ENCODE measurements at places on chromosomes 3 and 15.

- no peak for DNase-seq
Observed at GRCh38 chr15:81111510-81112470, 22.3 kb upstream of the CFAP161 start.

DNA sequence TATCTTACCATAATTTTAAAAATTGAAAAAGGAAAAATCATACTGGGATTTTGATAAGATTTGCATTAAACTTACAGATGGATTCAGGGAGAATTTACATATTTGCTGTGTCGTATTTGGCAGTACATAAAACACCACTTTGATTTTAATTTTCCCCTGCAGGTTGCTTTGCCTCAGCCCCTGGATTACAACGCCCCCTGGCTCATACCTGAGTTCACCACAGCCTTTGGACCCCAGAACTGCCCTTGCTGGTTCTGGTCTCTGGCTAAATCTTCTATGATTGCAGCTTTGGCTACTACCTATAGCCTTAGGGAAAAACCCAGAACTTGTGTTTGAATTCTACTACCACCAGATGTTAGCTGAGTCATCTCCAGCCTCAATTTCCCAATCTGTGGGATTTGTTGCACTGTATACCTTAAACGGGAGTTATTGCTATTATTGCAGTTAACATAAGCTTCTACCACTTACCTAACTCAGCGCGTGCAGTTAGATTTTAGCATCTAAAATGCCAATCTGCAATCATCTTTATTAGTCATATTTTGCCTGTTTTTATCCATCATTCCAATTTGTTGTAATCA lies 315.7 kb upstream of the GADL1 start:
- no peak for DNase-seq

DNA sequence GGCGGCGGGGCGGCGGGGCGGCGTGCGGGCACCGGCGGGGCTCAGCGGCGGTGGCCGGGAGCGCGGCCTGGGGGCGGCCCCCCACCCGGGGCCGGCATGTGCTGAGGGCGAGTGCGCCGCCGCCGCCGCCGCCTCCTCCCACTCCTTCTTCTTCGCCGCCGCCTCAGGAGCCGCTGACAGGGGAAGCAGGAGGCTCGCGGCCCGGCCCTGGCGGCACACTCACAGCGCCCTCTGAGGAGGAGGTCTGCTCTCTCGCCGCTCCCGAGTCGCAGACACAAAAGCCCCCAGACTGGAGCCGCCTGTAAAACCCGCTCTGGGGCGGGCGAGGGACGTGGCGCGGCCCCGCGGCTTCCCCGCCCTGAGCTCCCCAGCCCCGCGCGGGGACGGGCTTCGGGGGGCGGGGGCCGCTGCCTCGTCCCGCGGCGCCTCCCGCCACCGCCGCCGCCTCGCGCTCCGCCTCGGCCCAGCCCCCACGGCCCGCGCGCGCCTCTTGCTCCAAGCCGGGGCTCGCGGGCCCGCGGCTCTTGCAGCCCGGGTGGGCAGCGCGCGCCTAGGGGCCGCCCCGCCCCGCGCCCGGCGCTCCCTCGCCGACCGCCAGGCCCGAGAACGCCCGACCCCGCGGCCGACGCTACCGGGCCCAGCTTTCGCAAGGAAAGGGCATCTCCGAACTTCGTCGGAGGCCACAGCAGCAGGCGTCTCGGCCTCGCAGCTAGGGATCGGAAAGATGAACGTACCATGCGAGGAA lies at the start of gene PYGO1:
Gene PYGO1, minus strand, starts transcription at position 276 of the 745 bp plus-strand sequence. CDS start 462 bp downstream, outside the sequence.
- no peak for DNase-seq

GRCh38 chr3:149395107-149396089 lies 17.9 kb upstream of the TM4SF1 start:
- no peak for DNase-seq

GRCh38 chr3:27467545-27467944 lies 16.6 kb downstream of the SLC4A7 start:
- no peak for DNase-seq

- no peak for DNase-seq
Observed at GRCh38 chr15:82969353-82969752, 16.7 kb upstream of the RAMAC start.

DNA sequence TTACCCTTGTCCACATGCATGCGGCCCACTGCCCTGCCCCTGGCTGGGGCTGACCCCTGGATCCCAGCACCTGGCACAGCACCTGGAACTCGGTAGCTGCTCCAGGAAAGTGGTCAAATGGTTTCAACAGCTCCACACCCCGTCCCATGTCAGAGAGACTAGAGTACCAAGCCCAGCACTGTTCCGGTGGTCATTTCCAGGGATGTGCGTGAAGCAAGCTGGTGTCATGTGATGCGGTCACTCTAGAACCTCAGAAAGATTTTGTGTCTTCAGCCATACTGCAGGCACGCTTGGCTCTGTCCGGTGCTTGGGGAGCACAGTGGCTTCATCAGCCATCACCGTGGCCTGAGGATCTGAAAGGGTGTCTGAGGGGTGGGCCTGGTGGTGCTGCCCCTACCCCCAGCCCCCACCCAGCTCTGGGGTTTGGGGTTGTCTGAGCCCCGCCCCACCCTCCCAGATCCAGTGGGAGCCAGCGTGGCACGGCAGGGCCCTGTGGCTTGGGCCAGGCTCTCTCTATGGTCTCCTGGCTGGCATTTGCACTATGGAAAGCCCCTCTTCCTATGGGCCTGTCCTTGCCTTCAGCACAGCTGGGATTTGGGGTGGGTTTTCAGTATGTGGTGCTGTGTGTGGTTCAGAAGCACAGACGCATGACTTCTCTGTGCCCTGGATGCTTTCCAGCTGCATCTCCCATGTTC lies 15.3 kb downstream of the APBA2 start:
- no peak for DNase-seq

- DNase-seq = no peak
Observed at GRCh38 chr3:139281522-139282196, 62.2 kb upstream of the MRPS22 start.

DNA sequence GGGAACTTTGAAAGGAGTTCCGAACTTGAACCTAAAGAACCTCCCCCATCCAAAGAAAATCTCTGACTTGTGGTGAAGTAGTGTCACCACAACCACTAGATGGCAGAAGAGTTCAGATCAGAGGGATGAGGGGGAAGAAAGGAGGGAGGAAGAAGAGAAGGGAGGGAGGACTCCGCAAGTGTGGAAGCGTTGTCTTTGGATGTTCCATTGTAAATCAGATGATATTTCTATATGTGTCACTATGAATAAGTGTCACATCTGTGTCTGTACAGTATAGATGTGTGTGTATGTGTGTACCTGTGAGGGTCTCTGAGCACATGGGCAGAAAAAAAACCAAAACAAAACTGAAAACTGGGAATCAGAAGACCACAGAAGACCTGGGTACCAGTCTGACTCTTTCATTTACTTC lies 16.9 kb downstream of the SLC24A1 start:
- DNase-seq = no peak

- no peak for DNase-seq
Observed at GRCh38 chr15:42156243-42156922, at the start of gene PLA2G4F. Gene PLA2G4F (minus strand): TSS chr15:42156636. CDS start chr15:42156549, 87 bp downstream.

DNA sequence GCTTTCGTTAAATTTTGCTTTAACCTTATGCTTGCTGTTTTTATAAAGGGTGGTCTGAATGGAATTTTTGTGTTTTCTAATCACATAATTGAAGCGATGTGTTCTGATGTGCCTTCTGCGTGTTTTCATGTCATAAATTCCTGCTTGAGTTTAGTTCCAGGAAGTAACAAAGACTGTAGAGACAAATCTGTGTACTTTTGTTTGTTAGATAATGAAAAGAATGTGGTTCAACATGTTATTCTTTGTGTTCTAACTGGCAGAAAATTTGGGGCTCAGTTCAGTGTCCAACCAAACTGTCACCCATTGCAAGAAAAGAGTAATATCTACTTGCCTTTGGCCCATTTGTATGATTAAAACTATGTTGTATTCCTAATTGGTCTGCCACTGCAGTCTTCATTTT lies 324.0 kb downstream of the DIPK2A start:
- DNase-seq = no peak

DNA sequence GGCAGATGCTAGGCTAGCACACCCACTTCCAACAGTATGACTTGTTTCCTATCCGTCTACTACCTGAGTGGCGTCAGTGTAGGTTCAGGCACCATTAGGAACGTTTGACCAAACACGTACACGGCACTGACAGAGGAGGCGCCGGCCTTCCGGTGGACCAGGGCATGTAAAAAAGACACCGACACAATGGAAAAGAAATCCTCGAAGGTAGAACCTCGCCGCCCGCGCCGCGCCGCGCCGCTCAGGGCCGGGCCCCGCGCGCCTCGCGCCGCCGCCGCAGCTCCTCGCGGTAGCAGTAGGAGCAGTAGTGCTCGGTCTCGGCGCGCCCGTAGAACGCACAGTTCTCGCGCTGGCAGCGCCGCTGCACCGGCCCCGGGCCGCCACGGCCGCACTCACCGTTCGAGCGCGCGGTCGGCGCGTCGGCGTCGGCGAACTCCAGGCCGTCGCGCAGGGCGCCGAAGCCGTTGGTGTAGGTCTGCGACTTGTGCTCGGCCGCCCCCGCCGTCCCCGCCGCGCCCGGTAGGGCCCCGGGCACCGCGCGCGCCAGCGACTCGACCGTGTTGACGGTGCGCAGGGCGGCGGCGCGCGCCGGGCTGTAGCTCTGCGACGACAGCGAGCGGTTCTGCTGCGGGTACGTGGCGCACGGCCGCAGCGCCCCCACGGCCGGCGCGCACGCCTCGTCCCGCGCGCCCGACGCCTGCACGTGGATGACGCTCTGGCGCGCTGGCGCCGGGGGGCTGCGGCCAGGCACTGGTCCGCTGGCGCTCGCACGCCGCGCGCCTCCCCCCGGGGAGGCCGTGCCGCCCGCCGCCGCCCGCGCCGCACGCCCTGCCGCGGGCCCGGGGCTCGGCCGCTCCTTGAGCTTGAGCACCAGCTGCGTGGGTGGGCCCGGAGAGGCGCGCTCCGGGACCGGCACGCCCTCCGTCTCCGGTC lies 156.7 kb downstream of the KLF13 start:
- DNase-seq = no peak

Data from stimulated activated CD4-positive, alpha-beta T cell treated with anti-CD3 and anti-CD28 coated beads, Interleukin-1b, Interleukin-23, amount 100 ng/mL, for 1 hour (primary cell).